ENCODE measurements at places on chromosomes 13 and 19.

GRCh38 chr13:113859311-113860050 lies 4.4 kb downstream of the GAS6 start:
- peak; percentile 11 for DNase-seq

GRCh38 chr19:19280561-19280960 lies 7.5 kb upstream of the TM6SF2 start:
- no peak for DNase-seq

GRCh38 chr19:38734426-38735256 lies 9.6 kb downstream of the CAPN12 start:
- peak; percentile 49 for DNase-seq

DNA sequence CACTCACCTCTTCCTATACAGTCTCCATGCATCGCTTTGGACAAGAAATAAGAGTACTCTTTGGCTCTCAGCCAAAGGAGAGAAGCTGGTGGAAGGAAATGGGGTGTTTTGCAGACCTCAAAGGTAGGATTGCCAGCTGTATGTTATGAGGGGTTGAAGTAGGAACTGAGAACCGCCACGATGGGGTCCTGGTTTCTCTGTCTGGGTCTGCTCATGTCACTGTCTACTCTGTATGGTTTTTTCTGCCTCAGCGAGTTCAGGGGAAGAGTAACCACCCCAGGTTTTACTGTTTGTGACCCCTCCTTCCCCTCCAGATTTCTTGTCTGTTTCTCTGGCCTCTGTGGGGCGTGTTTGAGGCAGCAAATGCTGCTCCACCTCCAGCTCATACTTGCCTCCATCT lies 4.1 kb downstream of the ZNF805 start:
- no peak for DNase-seq

DNA sequence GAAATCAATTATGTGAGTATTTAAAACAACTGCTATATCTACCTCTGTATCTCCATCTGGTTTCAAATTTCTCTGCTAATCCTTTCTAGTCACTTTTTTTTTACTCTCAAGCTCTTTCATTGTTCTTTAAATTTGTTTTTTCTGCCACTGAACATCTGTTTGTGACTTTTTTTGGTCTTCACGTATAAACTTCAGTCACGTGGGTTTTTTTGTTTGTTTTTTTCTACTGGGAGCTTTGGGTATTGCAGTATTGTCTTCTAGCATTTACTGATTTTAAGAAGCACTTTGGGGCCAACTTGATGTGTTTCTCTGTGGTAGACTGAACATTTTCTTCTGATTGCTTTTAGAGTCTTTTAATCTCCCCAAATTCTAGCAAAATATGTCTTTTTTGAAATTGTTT lies 262.6 kb upstream of the RXFP2 start:
- no peak for DNase-seq

GRCh38 chr19:10207026-10207425 lies 12.3 kb upstream of the DNMT1 start:
- DNase-seq = no peak

GRCh38 chr19:35213663-35214632 lies 14.6 kb downstream of the FAM187B start:
- peak; percentile 71 for DNase-seq

GRCh38 chr13:95642028-95642621 lies 2.4 kb downstream of the DZIP1 start:
- DNase-seq = no peak

DNA sequence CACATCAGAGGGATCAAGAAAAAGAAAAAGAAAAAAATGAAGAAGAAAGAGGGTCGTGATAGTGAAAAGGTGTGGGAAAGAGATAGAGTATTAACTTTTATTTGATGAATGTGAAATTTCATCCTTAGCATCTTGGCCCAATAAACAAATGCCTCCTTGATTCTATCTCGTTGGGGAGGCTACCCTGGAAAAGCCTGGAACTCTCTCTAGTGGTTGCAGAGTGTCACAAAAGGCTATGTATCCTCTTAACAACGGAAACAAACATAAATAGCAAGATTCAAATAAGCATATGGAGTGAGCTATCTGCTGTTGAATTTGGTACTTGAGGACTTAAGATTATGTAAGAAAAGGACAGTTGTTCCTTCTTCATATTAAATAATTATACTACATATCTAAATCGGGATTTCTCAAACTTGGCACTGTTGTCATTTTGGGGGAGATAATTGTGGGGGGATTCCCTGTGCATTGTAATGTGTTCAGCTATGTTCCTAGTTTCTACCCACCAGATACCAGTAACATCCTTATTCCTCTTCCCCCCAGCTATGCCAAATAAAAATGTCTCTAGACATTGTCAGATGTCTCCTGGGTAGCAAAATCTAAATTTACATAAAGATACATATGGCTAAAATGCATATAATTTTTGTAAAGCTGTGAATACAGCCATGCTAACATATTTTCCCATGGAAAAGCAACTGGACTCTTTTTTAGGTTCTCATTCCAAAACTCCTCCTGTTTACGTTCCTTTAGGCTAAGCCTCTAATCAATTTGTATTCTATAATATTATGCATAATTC lies 557.2 kb downstream of the DCT start:
- no peak for DNase-seq

Measured in natural killer cell (primary cell).